Nucleus accumbens (tissue), 56 donors: ENCODE measurements at places on chromosomes 11 and 22.
A peak's percentile ranks its signal among the peaks of the same experiment; 100 is the strongest.

- no peak for DNase-seq
Measured at GRCh38 chr22:28002181-28002700, 83.2 kb upstream of the PITPNB start.

GRCh38 chr11:61814958-61815789, 1.6 kb downstream of the FADS1 start:
- peak; percentile 94 for DNase-seq

DNA sequence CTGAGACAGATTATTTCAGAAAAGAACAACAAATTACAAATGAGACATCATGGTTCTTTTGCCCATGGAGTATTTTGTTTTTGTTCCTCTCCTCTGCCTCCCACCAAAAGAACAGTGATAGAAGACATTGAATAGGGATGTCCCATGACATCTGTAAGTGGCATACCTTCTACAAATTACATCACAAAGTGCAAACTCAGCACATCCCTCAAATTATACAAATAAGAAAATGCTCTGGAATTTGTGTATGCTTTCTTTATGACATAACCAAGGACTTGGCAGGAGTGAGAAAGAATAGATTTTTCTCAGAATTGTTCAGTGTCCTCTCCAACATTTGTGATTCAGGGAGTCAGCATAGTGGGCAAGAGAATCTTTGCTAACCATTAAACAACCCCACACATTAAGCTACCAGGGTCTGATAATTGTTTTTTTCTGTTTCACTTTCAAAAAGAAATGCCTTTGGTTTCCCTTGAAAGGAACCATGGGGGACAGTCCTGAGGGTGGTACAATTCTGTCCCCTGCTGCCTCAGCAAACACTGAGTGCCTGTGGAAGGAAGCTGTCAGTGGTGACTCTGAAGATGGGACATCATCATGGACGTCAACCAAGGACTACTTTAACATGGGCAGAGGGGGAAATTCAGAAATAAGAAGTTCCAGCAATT, 430.3 kb downstream of the AASDHPPT start:
- DNase-seq = no peak

- DNase-seq = peak; percentile 95
Measured at GRCh38 chr22:43187171-43188099, 501 bp upstream of the TTLL12 start.

DNA sequence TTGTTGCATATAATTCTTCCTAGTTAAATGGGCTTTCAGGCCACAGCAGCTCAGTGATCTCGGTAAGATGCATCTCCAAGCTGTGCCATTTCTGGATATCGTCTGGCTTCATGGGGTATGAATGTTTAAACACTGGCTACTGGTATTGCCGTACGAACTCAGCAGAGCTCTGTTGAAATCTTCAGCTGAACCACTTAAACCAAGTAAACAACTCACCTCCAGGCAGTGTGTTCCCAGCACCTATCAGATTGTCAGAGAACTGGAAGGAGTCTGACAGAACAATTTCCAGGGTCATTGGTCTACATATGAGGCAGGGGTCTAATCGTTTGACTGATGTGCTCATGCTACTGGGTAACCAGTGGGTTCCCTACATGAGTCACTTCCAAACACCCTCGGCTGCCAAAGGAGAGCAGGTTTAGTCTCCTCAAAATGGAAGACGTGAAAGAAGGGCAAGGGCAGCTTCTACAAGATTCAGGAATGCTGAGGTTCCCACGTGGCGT, 93.2 kb upstream of the BMAL1 start:
- DNase-seq = no peak

GRCh38 chr22:37568448-37569008, 8.2 kb downstream of the CDC42EP1 start:
- DNase-seq = peak; percentile 49

GRCh38 chr22:21898354-21898896, 31.0 kb upstream of the MAPK1 start:
- DNase-seq = no peak

DNA sequence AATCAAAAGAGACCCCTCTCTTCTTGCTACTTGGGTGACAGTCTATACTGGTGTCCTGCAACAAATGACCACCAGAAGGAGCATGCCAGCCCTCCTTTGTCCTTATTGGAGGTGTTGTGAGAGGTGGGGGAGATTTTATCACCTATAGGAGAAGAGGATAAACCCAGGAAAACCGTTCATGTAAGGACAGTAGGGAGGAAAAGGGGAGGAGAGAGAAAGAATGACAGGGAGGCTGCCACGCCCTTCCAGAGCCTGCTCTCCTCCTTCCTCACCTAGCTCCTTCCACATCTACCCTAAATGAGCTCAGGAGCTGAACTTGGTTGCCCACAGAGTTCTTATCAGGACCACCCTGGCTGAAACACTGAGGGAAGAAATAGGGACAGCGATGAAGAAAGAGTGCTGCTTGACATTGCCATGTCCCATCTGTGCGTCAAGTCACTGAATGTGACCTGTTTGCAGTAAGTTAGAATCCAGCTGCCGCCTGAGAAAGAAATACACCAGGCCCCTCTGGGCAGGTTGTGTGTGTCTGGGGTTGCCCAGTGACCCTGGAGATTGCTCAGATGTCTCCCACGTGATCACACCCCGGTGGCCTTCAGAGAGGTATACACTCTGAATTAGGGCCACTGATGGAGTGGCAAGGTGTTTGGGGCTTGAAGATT, 40.4 kb upstream of the ETS1 start:
- no peak for DNase-seq

DNA sequence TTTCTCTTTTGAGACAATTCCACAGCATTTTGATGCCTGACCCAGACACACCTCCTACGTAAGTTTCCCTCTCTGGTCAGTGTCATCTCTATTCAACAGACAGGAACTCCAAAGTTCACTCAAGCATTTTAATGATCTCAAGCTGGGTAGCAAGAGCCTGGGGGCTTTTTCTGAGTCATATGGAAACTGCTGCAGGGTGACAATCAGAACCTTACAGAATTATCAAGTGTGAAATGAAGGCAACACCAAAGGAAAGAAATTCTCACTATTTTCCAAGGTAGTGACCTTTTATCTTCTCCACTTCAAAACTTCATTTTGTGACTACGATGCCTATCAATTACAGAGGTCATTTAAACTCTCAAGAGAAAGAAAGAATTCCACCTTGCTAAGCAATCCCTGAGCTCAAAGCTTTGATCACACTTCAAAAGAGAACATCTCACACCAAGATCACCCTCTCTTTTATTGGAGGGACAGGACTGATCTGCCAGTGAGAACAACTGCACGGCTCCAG, 229.0 kb upstream of the ZC3H12C start:
- no peak for DNase-seq

DNA sequence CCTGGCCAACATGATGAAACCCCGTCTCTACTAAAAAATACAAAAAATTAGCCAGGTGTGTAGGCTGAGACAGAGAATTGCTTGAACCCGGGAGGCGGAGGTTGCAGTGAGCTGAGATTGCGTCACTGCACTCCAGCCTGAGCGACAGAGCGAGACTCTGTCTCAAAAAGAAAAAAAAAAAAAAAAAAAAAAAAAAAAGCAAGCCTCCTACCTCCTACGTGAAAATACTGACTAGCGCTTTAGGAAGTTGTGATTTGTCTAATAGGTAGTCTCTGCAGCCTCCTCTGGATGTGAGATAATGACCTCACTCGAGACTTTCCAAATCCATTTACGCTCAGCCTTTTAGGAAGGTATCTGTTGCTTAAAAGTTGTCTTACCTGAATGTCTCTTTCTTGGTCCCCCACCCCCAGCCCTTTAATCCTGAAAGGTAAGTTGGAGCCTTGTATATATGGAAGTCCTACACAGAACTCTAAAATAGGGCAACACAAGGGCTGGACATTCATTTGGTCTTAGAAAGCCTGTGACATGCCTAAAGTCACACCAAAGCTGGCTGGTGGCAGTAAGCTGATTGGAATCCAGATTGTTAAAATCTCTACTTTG, 5.5 kb downstream of the SEPTIN3 start:
- DNase-seq = no peak

- no peak for DNase-seq
Measured at GRCh38 chr11:132784441-132784840, 747.9 kb downstream of the OPCML start.

DNA sequence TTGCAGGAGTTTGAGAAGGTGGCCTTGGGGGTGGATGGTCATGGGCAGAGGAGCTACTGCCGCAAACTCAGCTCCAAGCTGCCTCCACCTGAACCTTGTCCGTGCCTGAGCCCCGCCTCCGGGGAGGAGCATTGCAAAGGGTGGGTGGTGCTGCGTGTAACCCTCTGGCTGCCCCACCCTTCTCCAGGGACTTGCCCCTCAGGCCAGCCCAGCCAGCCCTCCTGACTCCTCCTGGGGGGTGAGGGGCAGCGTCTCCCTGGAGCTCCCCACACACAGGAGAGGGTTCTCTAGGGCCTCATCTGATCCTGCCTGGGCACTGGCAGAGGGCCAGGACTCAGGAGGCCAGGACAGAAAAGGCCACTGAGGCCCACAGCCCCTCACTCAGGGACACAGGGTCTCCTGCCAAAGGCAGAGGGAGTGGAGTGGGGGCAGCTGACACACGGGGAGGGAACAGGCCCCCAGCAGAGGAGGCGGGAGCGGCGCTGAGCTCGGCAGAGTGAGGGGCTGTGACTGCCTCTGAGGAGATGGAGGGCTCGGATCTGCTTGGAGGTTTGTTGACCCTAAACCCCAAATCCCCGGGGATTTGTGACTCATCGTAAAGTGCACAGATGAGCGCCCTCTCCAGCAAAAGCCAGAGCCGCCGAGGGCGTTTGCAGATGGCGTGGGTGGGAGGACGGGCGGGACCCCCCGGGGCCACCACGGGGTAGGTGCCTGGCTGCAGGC, 12.8 kb downstream of the BRSK2 start:
- DNase-seq = no peak

- DNase-seq = no peak
Measured at GRCh38 chr11:12512132-12512531, 134.8 kb downstream of the PARVA start.

- no peak for DNase-seq
Measured at GRCh38 chr11:1484061-1484671, 2.4 kb downstream of the MOB2 start.

- DNase-seq = peak; percentile 38
Measured at GRCh38 chr11:130403271-130403804, 25.1 kb downstream of the ADAMTS8 start.

GRCh38 chr11:6648501-6648900, 7.1 kb downstream of the DCHS1 start:
- DNase-seq = no peak

- no peak for DNase-seq
Measured at GRCh38 chr22:41920271-41920976, 5.5 kb upstream of the SHISA8 start.

- no peak for DNase-seq
Measured at GRCh38 chr11:133718238-133718637, 127.1 kb downstream of the SPATA19 start.

DNA sequence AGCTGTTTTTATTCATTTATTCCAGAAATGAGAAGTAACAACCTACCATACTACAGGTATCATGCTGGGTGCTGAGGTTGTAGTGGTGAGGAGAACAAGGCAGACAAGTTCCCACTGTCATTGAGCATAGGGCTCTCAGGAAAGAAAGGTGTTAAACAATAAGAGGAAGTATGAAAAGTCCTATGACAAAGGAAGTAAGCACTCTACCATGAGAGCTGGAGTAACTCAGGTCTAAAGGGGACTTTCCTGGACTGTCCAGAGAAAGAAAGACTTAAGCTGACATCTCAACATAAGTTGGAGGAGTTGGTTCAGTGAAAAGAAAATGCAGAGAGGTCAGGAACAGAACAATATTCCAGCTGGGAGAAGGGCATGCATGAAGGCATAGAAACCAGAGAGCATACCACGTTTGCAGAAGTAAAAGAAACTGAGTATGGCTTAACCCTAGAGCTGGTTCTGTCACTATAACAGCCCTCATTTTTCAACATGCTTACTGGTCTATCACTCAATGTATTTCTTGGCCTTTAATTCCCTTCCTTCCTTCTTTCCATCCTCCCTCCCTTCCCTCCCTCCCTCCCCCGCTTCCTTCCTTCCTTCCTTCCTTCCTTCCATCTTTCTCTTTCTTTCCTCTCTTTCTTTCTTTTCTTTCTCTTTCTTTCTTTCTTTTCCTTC, 137.8 kb upstream of the BDNF start:
- DNase-seq = no peak

GRCh38 chr11:8567602-8568198, 26.3 kb downstream of the STK33 start:
- no peak for DNase-seq

- DNase-seq = peak; percentile 54
Measured at GRCh38 chr22:38455530-38456271, 702 bp upstream of the KCNJ4 start.

- DNase-seq = no peak
Measured at GRCh38 chr11:28512143-28512756, 404.1 kb downstream of the METTL15 start.

GRCh38 chr11:20103281-20103680, 57.0 kb downstream of the DBX1 start:
- DNase-seq = no peak

- no peak for DNase-seq
Measured at GRCh38 chr11:72242141-72242540, 1.8 kb downstream of the PHOX2A start.

GRCh38 chr22:30891443-30891755, 77.2 kb downstream of the MORC2 start:
- DNase-seq = no peak

- no peak for DNase-seq
Measured at GRCh38 chr22:42396621-42397331, 35.4 kb downstream of the NFAM1 start.

- DNase-seq = no peak
Measured at GRCh38 chr11:79441461-79441875, 638 bp upstream of the TENM4 start.
